Astrocyte of the cerebellum (primary cell): ENCODE measurements at places on chromosomes 1 and 21.

DNA sequence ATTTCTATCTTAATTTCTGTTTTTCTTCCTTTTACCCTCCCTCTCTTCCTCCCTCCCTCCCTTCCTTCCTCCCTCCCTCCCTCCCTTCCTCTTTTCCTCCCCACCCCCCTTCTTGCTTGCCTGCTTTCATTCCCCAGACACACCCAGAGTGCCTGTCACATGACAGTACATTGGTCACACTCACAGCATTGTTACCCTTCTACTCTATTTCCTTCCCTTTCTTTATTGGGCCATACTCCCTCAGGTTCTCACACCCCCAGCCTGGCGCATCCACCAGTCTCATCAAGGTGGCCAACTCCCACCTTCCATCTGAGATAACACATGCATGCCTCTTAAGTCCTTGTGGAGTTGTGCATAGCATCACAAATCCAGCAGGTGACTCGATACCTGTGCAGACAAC, 10.9 kb downstream of the TMPRSS3 start:
- no peak for DNase-seq

GRCh38 chr1:226309398-226310244, 657 bp upstream of the LIN9 start:
- DNase-seq: no peak

DNA sequence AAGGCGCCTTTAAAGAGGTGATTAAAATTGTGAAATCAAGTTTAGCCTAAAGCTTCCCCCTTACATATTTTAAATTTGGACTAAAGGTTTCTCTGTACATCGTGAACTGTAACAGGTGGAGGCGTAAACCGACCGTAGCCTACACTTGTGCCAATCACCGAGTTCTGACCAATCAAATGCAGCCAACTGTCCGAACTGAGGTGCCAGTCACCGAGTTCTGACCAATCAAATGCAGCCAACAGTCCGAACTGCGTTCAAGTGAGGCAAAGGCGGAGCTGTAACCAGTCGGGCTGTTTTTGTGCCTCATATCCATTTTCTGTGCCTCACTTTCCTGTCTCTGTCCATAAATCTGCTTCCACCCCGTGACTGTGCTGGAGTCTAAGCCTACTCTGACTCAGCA, 7.4 kb downstream of the TFF1 start:
- no peak for DNase-seq

DNA sequence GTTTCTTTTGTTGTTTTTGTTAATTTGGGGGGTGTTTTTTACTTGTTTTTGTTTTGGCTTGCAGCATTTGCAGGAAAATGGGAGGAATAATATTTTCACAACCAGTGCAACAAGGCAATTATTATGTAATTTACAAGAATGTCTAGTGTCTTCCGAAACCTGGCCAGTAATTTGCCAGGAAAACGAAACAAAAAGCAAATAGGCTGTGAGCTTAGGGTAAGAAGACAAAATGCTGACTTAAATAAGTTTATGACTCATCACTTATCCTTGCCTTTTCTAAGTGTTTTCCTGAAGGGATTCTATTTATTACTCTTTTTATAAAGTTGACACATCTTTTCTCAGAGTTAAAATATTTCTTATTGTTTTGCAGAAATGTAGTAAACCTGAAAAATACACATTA, 49.8 kb downstream of the KCNT2 start:
- peak; percentile 70 for DNase-seq

DNA sequence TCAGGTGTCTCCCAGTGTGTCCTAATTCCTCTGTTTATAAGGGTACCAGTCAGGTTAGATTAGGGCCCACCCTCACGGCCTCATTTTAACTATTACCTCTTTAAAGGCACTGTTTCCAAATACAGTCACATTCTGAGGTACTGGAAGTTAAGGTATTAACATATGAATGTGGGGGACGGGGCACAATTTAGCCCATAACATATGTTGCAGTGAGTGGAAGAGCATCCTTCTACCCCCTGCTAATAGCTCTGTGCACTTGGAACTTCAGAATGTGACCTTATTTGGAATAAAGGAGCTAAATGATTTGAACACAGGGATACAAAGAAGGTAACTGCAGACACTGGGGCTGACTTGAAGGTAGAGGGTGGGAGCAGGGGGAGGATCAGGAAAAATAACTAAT, 67.3 kb upstream of the ADGRL2 start:
- no peak for DNase-seq

GRCh38 chr1:114167226-114167625, 13.6 kb upstream of the SYT6 start:
- no peak for DNase-seq

DNA sequence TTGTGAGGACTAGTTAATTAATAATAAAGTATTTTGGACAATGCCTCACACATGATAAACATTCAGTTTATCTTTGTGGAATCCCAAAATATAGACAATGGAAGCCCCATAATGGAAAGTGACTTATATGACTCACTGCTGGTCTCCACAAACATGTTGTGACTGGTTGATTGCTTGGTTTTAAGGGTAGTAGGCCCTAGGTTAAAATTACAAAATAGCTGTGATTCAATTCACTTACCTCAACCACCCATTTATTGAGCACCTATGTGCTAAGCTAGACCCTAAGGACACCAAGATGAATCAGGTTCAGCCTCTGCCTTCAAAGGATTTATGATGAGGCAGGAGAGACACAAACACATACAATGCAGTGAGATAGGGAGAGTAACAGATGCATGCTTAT, 42.4 kb downstream of the KANK4 start:
- DNase-seq: no peak

GRCh38 chr21:33901412-33902288, 14.0 kb downstream of the ATP5PO start:
- peak; percentile 57 for DNase-seq

DNA sequence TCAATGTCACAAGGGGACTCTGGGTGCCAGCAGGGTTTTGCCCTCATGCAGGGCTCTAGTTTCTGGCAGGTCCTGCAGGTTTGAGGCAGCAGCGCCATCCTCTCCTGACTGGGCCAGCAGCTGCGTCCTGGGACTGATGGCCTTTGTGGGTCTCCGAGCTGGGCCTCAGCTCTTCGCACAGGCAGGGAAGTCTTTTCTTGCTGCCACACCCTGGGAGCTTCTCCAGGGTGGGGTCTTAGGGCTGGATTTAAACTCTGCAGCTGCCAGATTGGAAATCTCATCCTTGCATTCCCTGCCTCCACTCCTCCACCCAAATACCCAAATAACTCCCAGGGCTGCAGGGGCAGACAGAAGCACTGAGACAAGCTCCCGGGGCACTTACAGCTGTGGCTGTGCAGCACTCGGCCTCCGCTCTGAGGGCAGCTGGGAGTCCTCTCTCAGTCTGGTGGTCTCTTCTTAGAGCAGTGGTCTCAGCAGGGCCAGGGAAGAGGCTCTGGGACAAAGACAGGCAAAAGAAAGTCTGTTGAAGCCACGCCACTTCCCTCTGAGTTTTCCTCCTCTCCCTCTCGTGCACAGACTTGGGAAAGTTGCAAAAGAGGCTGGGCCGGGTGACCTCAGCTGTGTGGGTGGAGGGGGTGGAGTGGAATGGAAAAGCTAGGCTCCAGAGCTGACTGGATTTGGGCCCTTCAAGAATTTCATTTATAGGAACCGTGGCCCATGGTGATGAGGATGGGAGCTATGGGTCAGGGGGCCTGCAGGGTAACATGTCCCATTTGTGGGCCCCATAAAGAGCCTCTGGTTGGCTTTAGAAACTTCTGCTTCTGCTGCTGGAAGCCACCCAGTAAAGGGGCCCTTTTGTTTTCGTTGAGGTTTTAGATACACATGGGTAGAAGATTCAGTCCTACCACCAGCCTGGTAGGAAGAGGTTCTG, at the start of gene RAB7B:
Gene RAB7B, minus strand, starts transcription at position 525 of the 931 bp plus-strand sequence. CDS start 9,260 bp downstream, outside the sequence.
- DNase-seq: no peak

DNA sequence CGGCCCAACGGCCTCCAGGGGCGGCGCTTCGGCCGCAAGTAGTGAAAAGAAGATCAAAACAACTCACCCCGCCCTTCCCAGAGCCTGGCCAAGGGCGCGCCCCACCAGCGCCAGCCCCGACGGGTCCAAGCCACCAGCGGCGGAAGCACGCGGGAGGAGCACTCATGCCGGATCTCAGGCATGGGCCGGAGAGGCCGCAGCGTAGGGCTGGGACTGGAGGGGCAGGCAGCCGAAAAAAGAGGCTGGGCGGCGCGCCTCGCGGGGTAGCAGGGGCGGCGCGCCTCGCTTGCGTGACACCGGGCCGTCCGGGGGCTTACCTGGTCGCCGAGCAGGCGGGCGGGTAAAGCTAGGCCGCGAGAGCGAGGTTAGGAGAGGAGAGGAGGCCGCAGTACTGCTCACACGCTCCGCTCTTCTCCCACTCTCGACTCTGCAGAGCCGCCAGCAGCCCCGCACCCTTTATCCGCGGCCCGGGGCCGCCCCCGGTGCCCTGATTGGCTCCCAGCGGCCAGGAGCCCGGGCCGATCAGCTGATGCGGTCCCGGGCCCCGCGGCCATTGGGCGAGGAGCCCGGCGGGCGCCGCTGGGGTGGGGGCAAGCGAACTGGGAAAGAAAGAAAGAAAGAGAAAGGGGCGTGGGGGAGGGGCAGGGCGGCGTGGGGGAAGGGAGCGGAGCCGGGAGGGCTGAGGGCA, at the start of gene GLUL:
Gene GLUL, minus strand, starts transcription at position 429 of the 688 bp plus-strand sequence. CDS start 3,053 bp downstream, outside the sequence.
- DNase-seq: peak; percentile 75

DNA sequence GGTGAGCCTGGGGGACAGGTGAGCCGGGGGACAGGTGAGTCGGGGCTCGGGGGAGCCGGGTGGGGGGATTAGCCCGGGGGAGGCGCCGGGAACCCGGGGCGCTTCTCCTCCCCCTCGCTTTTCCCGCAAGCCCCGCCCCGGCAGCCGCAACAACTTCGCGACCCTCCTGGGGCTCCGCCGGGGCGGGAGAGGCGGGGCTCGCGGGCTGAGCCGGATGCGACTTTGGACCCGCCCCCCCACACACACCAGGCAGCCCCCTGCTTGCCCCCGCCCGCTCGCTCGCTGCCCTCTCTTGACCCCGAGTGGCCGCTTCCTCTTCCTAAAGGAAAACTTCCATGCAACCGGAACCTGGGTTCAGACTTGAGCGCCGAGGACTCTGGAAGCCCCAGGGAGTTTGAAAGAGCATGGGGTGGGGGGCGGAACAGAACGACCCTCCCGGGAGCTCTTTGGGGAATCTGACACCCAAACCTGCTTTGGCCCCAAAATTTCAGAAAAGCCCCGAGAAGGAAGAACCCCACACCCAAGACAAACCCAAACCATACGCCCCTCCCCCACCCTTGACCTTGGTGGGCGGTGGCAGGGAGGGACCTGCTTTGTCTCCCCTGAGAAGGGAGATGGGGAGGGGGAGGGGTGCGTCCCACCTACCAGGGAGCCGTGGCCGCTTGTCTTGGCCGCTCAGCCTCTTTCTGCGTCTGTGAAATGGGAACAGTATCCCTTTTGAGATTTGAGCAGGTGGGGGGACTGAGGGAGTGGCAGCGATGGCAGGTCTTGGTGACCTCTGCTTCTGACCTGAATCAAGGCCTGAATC, 550 bp downstream of the ARHGEF16 start:
- DNase-seq: no peak

GRCh38 chr1:107524301-107524700, 383.5 kb downstream of the NTNG1 start:
- no peak for DNase-seq

GRCh38 chr1:113681596-113682337, 77.5 kb downstream of the PHTF1 start:
- DNase-seq: no peak

GRCh38 chr1:53598966-53599365, 139.8 kb downstream of the DMRTB1 start:
- DNase-seq: no peak

DNA sequence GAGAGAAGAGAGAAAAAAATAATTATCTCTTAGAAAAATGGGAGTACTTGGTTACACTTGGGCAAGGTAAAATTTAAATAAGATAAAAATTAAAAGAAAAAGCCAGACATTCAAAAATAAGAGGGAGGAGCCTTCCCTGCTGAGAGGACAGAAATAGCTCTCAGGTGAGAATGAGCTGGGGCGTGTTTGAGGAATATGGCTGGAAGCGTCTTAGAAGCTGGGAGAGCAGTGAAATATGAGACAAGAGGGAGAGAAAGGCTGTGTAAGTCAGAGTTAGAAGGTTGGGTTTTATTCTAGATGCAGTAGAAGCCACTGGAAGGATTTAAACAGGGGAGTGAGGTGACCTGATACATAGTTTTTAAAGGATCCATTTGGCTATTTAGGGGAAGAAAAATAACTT, 154.2 kb upstream of the L1TD1 start:
- DNase-seq: no peak

DNA sequence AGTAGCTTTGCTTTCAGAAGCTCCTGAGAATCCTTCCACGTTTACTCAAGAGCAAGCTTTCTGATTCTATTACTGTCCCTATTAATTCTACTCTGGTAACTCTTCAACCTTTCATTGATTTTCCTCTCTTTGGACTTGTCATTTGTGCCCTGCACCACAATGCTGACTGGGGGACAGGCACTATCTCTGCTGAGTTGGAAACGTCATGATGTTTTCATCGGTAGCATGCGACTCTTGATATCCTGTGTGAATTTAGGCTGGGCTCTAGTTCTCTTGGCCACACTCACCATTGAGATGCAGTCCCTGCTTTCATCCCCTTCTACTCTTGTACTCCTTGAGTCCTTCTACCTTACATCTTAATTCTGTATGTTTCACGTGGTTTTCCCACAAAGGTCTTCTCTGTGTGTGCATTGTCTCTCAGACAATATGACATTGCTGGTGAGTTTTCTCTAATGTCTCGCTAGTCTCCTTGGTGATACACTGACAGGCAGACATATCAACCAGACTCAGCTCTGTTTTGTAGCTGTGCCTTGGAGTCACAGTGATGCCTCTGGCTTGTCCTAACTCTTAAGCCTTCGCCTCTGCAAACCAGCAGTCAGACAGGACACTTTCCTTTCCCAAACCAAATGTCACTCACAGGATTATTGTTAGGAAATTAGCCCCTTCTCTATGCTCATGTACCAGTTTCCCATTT, 223.6 kb upstream of the ADGRL2 start:
- DNase-seq: no peak

GRCh38 chr1:183313063-183313462, 105.1 kb downstream of the NMNAT2 start:
- no peak for DNase-seq

DNA sequence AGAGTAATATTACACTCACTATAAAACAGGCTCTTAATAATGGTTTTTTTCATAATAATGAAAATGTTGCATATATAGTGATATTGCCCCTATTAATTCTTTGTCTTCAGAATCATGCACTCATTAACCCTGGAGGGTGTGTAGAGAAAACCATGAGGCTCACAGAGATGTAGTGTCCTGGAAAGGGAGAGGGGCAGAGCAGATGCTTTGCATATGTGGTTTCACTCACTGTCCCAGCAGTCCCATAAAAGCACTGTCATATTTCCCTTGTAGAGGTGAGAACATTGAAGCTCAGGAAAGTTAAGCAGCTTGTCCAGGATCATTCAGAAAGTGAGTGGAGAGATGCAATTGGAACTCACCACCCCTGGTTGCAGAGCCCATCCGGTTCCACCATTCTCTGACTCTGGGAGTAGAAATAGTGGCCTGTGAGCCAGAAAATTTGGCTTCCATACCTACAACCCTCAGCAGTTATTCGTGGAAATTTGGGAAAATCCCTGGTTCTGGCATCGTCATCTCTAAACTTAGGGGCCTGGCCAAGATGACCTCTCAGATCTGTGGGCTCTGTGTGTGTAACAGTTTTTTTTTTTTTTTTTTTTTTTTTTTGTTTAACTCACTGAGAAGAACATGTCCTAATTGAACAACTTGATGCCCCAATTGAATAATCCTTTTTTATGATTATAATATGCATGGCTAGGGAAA, 86.4 kb downstream of the RGL1 start:
- no peak for DNase-seq
